Camera-type eye (tissue), 1 donor: ENCODE measurements at places on chromosomes 3 and 15. TPM values are rescaled to one million over a fixed set of nuclear protein-coding genes. Genes with fewer than 3 reads are reported as not detected.

Gene C3orf22
- not detected for total RNA-seq

Gene KNL1
- total RNA-seq, result 14.2 TPM

Gene TRH
- 14.0 TPM for total RNA-seq

Gene PLA2G4F
- total RNA-seq, result 0.99 TPM

Gene ACSBG1
- 1.0 TPM for total RNA-seq

Gene INSYN1
- 19.9 TPM for total RNA-seq

Gene CCRL2
- 1.7 TPM for total RNA-seq

Gene PIGZ
- total RNA-seq, result 7.8 TPM

Gene THPO
- not detected for total RNA-seq

Gene PRICKLE2
- total RNA-seq, result 126 TPM

Gene C3orf20
- total RNA-seq, result 0.22 TPM

Gene MPI
- total RNA-seq, result 106 TPM

Gene CHL1
- total RNA-seq, result 78.5 TPM

Gene GPR62
- 0.27 TPM for total RNA-seq

Gene GXYLT2
- total RNA-seq, result 33.9 TPM

Gene FAM43A
- total RNA-seq, result 22.7 TPM

Gene IMPG2
- 221 TPM for total RNA-seq

Gene HDC
- total RNA-seq, result 3.8 TPM

Gene CMC1
- total RNA-seq, result 11.7 TPM
